ENCODE measurements at places on chromosomes 1 and 21. TPM values are rescaled to one million over a fixed set of nuclear protein-coding genes. Genes with fewer than 3 reads are reported as not detected.
A peak's percentile ranks its signal among the peaks of the same experiment; 100 is the strongest.

DNA sequence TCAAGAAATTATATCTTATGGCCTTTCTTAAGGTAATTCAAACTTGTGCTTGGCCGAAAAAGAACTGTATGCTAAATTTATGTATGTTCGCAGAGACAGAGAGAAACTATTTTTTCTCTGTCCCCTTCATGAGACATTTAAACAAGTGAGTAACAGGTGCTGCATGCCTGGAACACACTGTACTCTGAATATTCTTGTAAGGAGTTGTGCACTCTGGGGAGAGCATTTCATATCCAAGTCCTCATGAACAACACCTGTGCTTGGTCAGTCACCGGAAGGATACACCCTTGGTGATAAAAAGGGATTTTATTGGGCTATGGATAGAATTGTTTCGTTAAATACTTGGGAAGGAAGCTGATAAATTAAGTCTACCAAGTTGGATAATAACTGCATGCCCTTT is 220.8 kb upstream of the NRIP1 start:
- no peak for DNase-seq

The OR2L2 gene
- total RNA-seq: 0.11 TPM

The CA14 gene
- not detected for total RNA-seq

The AIM2 gene
- 67.6 TPM for total RNA-seq

GRCh38 chr21:43315244-43316137 is 111.4 kb downstream of the SIK1 start:
- DNase-seq: peak; percentile 32

- peak; percentile 52 for DNase-seq
These were observed 59.0 kb upstream of the CD1D start for GRCh38 chr1:158121604-158122254.

GRCh38 chr1:223304931-223305330 is 59.0 kb downstream of the SUSD4 start:
- DNase-seq: no peak

DNA sequence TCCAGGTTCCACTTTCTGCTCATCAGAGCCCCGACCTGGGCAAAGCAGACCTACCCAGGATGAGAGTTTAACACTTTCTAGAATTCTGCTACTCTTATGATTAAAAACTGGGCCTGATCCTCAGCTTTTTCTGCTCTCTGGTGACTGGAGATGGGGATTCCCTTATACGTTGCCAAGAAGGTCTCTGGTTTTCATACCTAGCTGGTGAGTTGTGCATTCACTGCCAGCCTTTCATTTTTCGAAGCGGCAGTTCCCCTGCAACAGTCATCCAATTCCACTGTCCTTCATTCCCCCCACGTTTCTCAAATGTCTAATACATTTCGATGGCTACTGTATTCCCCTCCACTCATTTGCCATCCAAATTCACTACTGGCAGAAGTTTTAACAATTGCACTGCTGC is 135.3 kb downstream of the ADSS2 start:
- DNase-seq: no peak

The IFI44L gene
- 55.5 TPM for total RNA-seq

- no peak for DNase-seq
These were observed 14.2 kb downstream of the KCNA2 start for GRCh38 chr1:110591956-110592355.

- no peak for DNase-seq
These were observed 6.6 kb downstream of the PEX10 start for GRCh38 chr1:2405588-2406295.

DNA sequence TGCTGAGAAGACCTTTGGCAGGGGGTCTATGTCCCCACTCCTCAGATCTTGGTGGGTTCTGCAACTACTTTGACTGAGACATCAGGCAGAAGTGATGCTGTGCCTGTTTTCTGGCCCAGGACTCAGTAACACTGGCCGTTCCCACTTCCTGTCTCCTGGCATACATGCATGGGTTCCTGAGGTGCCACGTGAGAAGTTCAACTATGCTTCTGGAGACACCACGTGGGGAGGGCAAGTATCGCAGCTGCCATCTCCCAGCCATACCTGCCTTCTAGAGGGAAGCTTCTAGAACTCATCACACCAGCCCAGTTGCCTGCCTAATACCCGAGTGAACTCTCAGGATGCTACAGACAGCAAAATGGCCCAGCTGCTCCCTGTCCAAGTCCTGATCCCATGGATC is 65.8 kb downstream of the TRABD2B start:
- DNase-seq: peak; percentile 14

The RBP7 gene
- total RNA-seq: not detected

GRCh38 chr1:53378932-53379661 is 51.2 kb upstream of the LRP8 start:
- no peak for DNase-seq

DNA sequence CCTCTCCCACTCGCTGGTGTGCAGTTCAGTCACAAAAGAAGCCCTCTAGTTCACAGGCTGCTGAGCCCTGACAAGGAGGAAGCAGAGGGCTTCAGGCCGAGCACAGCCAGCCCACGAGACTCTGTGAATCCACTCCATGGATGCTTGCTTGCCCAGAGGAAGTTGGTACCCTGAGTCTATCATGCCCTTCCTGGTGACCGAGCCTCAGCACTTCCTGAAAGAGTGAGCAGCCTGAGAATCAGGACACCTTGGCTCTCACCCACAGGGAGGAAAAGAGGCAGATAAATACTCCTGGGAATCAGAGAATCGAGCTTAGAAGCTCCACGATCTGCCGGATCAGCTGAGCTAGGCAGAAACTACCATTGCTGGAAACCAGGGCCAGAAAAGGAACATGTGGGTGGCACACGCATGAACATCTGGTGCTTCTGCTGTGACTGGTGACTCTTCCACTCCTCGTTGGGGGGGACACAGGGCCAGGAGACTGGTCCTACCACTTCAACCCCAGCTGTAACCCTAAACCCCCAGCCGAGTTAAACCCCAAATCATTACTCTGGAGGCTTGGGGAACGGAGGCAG is 376.3 kb upstream of the CAMK1G start:
- DNase-seq: no peak

- DNase-seq: peak; percentile 42
These were observed 59.9 kb downstream of the VANGL2 start for GRCh38 chr1:160460214-160460642.

DNA sequence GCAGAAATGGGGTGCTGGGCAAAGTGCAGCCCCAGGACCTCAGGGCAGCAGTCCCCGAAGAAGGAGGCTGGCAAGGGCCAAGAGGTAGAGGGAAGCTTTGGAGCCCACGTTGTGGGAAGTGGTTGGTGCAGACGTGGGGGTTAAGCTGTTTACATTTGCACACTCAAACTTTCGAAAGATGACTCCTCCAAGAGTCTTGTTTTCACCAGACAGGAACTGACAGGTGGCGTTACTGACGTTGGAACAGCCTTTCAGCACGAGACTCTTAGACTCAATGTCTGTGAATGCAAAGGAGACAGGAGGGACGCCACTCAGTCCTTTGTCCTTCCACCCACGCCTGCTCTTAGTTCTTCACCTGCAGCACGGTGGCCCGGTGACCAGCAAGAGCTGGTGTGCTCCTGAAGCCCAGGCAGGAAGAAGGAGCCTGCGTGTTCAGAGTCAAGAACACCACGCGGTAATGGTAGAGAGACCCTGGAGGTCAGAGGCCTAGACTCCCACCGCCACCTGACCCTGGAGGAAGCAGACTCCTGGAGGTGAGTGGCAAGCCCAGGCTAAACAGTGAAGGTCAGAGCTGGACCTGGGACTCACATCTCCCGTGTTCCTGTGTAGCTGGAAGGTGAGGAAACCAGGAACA is 15.9 kb downstream of the LYPD8 start:
- no peak for DNase-seq

DNA sequence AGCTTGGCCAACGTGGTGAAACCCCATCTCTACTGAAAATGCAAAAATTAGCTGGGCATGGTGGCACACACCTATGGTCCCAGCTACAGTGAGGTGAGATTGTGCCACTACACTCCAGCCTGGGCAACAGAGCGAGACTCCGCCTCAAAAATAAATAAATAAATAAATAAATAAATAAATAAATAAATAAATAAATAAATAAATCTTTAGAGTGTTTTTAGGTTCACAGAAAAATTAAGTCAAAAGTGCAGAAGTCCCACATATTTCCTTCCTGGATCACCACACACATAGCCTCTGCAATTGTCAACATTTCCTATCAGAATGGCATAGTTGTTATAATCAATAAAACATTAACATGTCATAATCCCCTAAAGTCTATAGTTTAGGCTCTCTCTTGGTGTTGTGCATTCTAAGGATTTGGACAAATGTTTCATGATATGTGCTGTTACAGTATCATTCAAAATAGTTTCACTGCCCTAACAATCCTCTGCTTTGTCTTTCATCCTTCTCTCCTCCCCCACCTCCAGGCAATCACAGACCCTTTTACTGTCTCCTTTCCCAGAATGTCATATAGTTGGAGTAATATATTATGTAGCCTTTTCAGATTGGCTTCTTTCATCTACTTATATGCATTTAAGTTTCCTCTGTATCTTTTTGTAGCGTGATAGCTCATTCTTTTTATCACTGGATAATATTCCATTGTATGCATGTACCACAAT is 58.3 kb downstream of the LAMC1 start:
- DNase-seq: no peak

DNA sequence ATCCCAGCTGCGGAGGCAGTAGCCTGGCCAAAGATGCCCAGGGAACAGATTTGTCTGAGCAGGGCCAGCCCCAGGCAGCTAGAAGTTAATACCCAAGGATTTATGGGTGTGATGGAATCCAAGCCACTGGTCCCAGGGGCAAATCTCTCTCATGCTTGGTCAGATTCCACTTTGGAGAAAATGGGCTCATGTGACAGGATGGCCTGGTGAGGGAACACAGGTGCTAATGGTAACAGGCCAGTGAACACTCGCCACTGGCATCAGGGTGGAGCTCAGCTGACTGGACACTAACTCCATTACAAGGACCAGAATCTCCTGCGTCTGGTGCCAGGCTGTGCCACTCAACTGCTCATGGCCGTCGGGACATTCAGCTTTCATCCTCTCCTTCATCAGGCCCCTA is 12.0 kb downstream of the MDM4 start:
- no peak for DNase-seq

- no peak for DNase-seq
These were observed 220.3 kb upstream of the FGGY start for GRCh38 chr1:59076612-59077011.

The OR2T2 gene
- total RNA-seq: not detected

DNA sequence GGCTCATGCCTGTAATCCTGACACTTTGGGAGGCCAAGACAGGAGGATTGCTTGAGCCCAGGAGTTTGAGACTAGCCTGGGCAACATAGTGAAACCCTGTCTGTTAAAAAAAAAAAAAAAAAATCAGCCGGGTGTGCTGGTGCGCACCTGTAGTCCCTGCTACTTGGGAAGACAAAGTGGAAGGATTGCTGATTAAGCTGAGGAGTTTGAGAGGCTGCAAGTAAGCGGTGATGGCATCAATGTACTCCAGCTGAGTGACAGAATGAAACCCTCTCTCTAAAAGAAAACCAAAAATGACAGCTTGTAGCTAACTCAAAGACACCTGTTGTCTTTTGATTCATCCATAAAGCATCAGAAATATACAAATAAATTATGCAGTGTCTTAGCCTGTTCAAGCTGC is 31.8 kb downstream of the SIPA1L2 start:
- no peak for DNase-seq

DNA sequence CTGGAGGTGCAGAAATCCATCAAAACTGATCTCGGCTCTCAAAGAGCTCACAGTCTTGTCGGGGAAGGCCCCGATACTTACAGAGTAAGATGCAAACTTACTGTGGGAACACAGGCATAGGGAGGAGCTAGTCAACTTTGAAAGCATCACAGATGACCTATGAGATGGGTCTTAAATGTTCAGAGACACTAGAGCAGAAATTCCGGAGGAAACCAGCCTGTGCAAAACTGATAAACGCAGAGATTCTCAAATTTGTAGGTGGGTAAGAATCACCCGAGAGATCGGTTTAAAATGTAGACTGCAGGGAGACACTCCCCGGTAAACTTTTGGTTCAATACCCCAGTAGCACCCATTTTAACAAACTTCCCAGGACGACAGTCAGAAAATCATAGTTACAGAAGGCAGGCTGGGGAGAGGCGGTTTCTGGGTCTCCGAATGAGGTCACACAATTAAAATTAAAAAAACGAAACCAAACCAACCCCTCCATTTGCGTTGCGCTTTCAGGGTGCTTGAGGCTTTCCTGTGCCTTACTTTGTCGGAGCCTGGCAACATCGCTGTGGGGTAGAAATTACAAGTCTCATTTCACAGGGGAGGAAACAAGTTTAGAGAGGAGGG is 755 bp upstream of the THRAP3 start:
- DNase-seq: peak; percentile 64

The FAM110D gene
- total RNA-seq: not detected

GRCh38 chr1:242585616-242586359 is 61.3 kb upstream of the PLD5 start:
- DNase-seq: no peak

GRCh38 chr1:58941471-58942289 is 157.8 kb upstream of the JUN start:
- DNase-seq: peak; percentile 22

DNA sequence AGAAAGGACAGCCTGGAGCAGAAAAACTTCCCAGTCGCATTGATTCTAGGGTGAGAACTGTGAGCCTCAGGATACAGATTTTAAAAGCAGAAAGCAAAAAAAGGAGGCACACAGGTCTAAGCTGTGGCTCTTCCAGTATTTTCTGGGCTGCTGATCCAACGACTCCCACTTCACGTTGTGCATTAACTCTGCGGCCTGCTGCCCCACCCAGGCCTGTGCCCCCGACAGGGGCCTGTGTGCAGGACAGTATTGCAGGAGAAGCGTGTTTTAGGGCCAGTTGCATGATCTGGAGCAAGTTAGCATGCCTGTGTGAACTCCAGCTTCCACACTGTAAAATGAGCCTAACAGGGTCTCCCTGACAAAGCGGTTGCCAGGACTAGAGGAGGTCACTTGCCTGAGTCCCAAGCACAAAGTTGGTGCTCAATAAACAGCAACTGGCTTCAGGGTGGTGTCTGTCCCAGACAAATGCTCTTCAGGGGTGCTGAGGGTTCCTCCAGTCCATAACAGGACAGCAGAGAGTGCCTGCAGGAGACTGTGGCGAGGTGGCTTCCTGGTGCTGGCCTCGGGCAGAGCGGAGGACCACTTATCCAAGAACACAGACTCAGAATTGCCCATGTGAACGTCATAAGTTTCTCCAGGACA is 66.8 kb upstream of the RAB4A start:
- DNase-seq: no peak

The FOXE3 gene
- total RNA-seq: not detected

DNA sequence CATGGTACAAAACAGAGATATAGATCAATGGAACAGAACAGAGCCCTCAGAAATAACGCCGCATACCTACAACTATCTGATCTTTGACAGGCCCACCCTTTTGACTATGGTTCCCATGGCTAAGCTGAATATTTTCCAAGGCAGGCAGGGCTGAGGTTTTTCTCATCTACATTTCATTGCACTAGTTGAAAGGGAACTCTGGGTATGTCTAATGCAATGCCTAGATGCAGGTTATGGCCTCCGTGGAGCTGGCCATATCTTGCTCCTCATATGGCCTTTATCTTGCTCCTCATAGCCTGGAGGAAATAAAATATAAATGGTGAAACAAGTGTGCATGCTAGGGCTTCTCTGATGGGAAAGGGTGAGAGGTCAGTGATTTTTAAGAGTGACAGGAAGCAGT is 10.6 kb downstream of the SPRR5 start:
- DNase-seq: no peak

All from activated CD4-positive, alpha-beta T cell treated with anti-CD3 and anti-CD28 coated beads for 36 hours (primary cell).